Effector memory CD4-positive, alpha-beta T cell (primary cell): ENCODE measurements at places on chromosomes 13 and 19.

- DNase-seq: no peak
Measured at GRCh38 chr19:28330831-28331230, 882.1 kb downstream of the UQCRFS1 start.

- DNase-seq: no peak
Measured at GRCh38 chr13:101111894-101112293, 304.4 kb downstream of the NALCN start.

DNA sequence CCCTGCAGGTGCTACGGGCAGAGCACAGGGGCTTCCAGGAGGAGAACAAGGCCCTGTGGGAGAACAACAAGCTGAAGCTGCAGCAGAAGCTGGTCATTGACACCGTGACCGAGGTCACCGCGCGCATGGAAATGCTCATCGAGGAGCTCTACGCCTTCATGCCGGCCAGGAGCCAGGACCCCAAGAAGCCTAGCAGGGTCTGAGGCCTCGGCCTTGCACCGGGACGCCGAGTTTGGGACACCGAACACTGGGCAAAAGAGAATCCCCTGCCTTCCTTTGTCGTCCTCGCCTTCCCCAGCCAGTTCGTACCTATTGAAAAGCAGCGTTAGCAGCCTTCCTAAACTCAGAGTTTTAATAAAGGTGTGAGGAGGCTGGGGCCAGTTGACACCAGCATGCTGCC lies 12.1 kb downstream of the CBY2 start:
- no peak for DNase-seq

DNA sequence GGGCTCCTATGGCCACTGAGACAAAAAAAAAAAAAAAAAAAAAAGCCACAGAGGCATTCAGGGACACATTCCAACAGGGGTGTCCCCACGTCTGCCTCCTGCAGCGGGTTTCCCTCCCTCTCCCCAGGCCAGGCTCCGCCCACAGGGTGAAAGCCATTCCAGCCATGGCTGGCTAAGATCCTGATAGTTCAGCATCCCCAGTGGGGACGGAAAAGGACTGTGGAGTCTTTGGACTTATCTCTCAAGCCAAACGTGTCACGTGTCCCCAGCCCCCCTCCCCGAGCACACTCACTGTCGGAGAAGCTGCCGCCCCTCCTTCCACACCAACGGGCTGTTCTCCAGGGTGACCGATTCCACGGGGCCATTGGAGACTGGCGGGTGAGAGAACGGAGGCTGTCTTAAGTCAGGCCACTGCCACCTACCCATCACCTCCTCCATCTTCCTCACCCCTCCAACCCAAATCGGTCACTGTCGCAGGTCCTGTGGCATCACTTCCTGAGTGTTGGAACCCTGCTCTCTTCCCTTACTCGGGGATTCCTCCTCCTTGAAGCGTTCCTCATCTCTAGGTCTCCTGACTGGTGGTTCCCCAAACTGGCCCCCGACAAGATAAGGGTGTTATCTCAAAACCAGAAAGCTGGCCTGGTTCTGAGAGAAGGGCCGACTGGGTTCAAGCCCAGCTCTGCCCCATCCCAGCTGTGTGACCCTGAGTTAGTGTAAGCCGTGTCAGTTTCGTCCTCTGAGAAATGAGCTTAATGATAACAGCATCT lies 9.1 kb upstream of the FKRP start:
- DNase-seq: no peak

DNA sequence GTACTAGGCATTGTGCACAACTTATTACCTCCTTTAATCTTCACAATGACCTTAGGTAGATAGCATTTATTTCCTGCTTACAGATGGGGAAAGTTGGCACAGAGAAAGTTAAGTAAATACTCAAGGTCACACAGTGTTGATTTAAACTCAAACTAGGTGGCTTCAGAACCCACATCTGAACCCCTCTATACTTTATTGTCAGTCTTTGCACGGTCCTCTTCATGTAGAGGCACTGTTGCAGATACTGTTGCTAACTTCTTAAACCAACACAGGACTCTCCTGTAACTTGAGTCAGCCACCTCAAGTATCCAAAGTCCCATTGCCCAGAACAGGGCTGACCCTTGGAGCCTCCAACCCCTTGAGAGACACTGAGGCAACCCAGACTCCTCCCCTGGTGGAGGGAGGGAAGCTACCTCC lies 48.8 kb downstream of the FRY start:
- no peak for DNase-seq

DNA sequence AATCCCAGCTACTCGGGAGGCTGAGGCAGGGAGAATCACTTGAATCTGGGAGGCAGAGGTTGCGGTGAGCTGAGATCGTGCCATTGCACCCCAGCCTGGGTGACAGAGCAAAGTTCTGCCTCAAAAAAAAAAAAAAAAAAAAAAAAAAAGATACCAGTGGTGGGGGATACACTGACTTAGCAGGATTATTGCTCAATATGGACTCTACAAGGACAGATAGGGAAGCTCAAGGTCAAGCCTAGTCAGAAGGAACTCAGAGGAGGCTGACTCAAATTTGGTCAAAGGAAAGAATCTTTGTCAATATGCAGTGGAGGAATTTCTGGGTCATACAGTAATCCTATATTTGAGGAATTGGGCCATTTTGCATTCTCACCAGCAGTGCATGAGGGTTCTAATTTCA lies 6.7 kb upstream of the DIAPH3 start:
- no peak for DNase-seq

GRCh38 chr13:114045113-114045735 lies 71.3 kb upstream of the C13orf46 start:
- no peak for DNase-seq

DNA sequence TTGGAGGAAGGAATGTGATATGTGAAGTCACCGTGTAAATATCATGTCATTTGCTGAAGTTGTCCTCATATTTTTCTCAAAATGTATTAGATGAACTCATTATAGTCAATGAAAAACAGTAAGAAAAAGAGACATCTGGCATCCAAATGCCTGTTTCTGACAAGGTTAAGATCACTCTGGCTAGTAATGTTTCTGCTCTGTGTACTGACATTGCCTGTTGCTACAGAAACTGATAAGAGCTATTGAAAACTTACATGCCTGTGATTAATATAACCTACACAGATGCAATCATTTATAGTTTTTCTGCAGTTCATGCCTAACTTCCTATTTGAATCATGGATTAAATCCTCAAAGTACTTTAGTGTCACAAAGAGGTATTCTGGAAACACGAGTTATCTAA lies 249.8 kb downstream of the NBEA start:
- DNase-seq: no peak

GRCh38 chr19:40465025-40465556 lies 454 bp downstream of the BLVRB start:
- DNase-seq: peak; percentile 21

DNA sequence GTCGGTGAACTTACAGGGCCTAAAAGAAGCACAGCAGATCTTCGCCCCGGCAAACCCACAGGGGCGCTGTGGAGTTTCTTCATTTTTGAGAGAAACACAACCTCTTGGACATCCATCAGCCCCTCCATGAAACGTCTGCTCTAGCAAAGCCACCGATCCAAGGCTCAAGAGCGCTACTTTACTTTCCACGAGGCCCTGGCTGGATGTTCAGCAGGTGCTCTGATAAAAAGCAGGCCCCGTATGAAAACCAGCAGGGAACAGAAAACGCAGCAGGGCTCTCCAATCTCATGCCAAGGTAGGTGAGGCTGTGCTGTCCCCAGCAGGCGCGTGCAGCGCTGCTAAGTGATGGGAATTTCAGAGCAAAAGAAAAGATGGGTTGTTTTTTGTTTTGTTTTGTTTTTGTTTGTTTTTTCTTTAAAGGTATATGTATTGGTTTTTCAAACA lies 86.7 kb downstream of the IRS2 start:
- DNase-seq: no peak

- DNase-seq: no peak
Measured at GRCh38 chr19:53871454-53871853, 3.8 kb downstream of the MYADM start.

DNA sequence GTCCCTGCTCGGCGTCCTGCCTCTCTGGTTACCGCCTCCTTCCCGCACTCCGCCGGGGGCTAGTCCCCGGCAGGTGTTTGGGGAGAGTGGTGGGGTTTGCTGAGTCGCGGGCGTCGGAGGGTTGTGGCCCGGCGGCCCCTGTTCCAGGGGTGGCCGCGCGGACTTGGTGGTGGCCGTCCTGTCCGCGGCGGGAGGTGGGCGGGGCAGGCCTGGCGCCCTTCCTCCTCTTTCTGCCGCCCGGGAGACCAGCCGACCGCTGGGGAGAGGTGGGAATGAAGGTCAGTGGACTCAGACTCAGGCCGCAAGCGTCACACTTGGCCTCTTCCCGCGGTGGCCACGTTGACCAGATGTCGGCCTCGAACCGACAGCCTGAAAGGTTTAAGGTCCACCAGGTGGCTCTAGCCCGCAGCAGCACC lies 61.8 kb downstream of the ZNF723 start:
- DNase-seq: no peak
